ENCODE measurements at places on chromosomes 6 and 20.

DNA sequence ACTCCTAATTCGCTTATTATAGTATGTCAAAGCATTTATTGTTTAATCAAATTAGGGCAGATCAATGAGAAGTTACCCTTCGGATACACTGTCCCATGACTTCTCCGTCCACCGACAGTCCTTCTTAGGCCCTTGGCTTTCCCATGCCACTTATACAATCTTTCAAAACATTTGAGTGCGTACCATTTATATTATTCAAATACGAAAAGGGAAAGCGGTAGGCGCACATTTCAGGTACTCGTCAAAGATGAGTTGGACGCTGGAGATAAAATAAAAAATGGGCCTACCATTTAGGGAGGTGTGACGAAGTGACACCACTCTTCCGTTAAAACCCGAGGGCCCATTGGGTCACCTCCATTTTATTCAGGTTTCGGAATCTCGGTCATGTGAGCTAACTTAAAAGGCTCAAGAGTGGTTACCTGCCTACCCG, 542 bp upstream of the AFG1L start:
- DNase-seq: no peak

- no peak for DNase-seq
These were observed 154.5 kb upstream of the ZNF217 start for GRCh38 chr20:53748176-53748575.

- DNase-seq: no peak
These were observed 27.4 kb upstream of the STXBP5 start for GRCh38 chr6:147176795-147177194.

DNA sequence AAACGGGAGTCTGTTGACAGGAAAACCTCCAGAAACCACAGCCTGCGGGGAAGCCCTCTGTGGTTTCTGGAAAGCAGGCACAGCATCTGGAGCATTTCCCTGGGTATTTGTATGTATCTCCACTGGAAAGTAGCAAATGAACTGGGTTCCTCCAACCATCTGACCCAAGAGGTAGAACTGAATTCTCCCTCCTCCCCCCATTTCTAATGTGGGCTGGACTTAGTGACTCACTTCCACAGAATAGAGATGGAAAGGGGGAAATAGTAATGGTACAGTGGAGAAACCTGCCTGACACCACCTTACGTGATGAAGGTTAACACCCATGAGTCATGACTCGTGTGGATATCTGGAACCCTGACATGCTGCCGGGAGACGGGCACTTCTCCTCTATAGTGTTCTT, 51.9 kb upstream of the XRN2 start:
- DNase-seq: no peak

DNA sequence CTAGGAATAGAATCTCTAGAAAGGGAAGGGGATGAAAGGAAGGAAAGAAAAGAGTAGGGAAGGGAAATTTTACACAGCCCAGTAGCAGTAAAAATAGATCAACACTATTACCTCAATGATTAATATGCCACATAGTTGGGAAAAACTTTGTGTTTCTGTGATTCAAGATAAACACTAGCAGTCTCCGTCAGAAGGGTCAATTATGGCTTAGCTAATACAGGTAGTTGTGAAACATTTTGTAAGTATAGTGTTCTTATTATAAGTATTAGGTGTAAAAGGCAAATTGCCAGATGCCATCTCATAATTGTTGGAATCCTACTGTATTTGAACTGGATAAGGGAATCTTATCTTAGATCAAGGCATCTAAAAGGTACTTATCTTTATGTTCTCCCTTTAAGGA, 165.7 kb downstream of the MTFR2 start:
- no peak for DNase-seq

DNA sequence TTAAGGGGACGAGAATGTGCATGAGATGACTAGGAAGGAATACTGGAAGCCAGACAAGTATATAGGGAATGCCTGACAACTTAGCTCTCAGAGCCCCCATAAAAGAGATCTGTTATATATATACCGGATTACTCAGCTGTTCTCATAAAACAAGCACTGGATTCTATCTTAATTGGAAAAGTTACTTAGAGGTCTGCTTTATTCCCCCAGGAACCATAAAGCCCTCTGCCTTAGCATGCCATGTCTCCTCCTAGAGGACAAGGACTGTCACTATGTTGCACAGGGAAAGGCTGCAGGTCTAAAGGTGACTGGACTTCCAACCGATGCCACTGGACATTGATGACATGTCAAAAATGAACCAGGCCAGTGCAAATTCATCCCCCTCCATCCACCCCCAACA, 6.4 kb downstream of the EXOC2 start:
- no peak for DNase-seq

DNA sequence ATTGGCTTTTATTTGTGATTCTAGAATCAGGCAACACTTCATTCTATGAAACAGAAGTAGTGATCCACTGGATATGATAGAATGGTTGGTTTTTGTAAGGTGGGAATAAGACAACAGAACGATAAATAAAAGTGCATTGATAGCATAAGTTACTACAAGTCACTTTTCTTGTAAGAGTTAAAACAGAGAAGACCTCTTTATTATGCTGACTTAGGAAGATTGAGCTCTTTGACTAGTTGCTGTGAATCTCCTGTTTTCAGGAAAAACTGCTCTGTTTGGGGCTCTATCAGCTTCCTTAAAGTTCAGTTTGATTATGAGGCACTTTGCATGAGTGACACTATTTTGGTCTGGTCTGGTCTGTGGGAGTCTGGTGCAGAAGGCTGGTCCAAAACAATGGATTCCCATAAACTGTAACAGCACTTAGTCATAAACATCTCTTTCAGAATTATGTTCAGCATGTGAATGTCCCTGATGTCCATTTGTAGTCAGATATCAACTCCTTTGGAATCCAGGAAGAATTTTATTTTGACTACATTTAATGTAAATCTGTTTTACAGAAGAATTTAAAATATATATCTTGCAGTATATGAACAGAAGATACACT, 35.0 kb upstream of the DSE start:
- DNase-seq: no peak

- no peak for DNase-seq
These were observed at the start of gene RUNX2 for GRCh38 chr6:45327956-45328522. Gene RUNX2 (plus strand): TSS chr6:45328330. CDS start chr6:45328727, 397 bp downstream.

GRCh38 chr6:64679416-64679815, 1027.6 kb downstream of the EYS start:
- DNase-seq: no peak

- DNase-seq: no peak
These were observed 31.8 kb downstream of the ELOVL2 start for GRCh38 chr6:11012295-11012754.

GRCh38 chr20:63475209-63475608, 2.8 kb upstream of the KCNQ2 start:
- no peak for DNase-seq

GRCh38 chr6:162403031-162403430, 324.5 kb downstream of the PRKN start:
- no peak for DNase-seq

- DNase-seq: no peak
These were observed 21.7 kb upstream of the TAGAP start for GRCh38 chr6:159066483-159066882.

- DNase-seq: no peak
These were observed 236.0 kb upstream of the DEFB112 start for GRCh38 chr6:50285735-50286134.

- no peak for DNase-seq
These were observed 104.2 kb downstream of the PREX1 start for GRCh38 chr20:48723308-48724264.

DNA sequence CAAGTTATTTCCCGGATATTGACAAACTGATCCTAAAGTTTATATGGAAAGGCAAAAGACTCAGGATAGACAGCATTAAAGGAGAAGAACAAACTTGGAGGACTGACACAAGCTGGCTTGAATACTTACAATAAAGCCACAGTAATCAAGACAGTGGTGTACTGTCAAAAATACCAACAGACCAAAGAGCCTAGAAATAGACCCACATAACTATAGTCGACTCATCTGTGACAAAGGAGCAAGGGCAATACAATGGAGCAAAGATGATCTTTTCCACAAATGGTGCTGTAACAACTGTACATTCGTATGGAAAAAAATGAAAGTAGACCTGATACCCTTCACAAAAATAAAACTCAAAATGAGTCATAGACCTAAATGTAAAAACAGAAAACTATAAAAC, 46.0 kb downstream of the ABHD12 start:
- no peak for DNase-seq

GRCh38 chr6:44332585-44332984, 9.9 kb upstream of the SPATS1 start:
- DNase-seq: no peak

DNA sequence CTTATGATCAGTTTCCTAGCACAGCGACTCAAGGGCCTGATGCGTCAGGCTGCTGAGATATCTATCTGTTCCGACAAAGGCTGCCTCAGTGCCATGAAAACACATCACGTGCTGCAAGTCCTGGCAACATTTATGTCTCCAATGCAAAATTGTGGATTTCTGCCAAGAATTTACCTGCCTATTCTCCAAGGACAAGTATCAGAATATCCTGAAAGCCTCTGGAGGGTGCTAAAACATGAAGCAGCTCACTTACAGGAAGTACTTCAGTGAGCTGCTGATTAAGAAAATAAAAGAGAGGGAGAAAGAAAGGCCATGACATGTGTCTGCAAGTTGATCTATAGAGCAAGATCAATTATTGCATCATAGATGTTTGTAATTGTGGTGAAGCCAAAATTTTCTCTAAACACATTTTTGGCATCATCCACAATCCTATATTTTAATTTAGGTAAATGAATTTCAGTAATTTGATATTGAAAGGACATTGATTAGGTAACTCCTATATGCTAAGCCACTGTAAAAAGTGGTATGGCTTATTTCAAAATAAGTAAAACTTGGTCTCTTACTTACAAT, 25.8 kb upstream of the TPBG start:
- no peak for DNase-seq

DNA sequence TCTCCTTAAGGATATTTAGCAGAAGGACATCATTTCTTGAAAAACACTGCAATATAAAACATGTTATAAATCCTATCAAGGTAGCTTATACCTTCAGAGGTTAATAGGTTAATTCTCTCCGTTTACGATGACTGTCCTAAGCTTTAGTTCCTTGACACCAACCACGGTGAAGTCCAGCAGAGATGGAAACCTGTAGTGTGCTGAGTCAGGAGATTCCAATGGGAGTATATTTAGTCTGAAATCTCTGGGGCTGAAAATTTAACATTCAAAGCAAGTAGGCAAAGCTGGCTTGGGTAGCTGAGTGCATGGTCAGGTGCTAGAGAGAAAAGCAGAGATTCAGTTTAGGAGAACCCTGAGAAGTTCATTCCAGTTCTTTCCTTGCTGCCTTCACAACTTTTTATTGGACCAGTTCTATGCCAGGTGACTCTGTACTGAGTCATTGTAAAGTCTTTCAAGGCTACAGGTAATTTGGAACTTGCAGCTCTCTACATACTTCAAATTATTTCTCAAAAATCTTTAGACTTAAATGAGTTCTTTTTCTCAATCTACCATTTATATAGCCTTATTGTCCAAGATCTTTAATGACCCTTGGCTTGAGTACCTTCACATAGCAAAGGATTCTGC, 1009.4 kb upstream of the FLRT3 start:
- no peak for DNase-seq

DNA sequence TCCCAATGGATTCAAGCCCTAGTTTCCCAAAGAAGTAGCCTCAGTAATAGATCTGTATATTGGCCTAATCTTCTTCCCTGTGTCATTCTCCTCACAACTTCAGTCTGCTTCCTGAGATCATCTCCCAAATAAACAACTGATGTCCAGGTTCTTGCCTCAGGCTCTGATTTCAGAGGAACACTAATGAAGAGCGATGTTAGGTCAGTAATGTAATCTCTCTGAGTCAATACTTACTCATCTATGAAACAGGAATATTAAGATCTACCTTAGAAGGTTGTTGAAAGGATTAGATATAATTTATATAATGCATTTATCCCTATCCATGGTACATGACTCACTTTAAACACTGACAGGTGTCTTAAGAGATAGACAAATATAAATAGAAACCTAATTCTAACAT, 246.0 kb upstream of the FLRT3 start:
- DNase-seq: no peak

- DNase-seq: no peak
These were observed 8.9 kb downstream of the FAM217B start for GRCh38 chr20:59948828-59949720.

DNA sequence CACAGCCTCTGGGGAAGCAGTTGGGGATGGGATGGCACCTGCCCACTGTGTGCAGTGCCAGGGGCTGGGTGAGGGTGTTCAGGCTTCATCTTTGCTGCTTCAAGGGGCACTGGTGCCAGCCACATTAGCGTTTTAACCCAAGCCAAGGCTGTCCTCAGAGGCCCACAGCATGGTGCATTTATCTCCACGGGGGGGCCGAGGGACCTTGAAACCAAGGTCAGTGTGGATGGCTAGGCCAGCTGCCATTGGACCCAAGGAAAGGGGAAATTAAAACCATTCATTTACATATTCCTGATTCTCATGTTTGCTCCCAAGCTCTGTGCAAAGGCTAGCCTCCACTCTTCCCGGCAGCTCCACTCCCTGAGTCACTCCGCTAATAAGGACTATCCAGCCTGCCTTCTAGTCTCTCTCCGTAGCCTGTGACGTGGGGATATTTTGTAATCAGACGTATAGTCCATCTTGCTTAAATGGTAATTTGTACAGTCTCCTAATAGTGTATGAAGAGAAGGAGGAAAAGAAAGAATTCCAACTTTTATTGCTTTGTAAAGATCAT, 197.1 kb downstream of the CDH4 start:
- DNase-seq: no peak

DNA sequence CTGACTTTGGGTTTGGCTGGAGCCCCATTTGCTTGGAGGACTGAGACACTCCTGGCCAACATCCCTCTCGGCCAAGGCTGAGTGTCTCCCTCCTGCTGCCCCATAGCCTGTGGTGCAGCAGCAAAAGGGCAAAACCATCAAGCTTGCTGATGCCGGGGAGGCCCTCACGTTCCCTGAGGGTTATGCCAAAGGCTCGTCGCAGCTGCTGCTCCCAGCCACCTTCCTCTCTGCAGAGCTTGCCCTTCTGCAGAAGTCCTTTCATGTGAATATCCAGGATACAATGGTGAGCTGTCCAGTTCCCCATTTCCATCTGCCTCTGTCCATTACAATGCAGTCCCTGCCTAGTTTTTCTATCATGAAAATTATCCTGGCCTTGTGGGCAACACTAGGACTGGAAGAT, 6.0 kb downstream of the BPIFB6 start:
- DNase-seq: no peak

DNA sequence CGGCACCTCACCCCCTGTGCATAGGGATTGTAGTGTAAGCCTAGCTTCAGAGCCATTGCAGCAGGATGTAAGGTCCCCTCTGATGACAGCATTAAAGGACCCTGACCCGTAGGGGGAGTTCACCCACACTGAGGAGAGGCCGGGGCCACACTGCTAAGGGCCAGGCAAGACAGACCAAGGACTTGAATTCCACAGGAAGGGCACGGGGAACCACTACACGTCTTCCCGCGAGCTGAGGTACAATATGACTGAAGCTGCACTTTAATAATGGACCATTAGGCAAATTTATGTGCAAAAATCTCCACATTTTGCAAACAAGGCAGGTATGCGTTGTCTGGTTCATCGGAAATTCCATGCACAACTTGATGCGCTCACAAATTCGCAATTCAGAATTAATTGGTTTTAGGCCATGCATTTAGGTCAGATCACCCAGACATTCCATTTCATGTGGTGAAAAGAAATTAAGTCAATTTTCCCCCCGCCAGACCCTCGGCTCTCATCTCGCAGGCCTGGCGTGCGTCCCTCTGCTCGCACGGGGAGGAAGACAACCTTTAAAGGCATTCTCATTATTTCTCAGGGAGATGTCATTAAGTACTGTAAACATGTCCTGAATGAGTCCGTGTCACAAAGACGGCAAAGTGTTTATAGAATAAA, 111.8 kb downstream of the FOXA2 start:
- no peak for DNase-seq

GRCh38 chr6:49915035-49915434, 48.7 kb upstream of the CRISP1 start:
- no peak for DNase-seq
